ENCODE measurements at places on chromosomes 3 and 15. TPM values are rescaled to one million over a fixed set of nuclear protein-coding genes. Genes with fewer than 3 reads are reported as not detected.

The WNT5A gene
- total RNA-seq: not detected

GRCh38 chr15:98582900-98583554 lies 65.3 kb upstream of the IGF1R start:
- no peak for DNase-seq

DNA sequence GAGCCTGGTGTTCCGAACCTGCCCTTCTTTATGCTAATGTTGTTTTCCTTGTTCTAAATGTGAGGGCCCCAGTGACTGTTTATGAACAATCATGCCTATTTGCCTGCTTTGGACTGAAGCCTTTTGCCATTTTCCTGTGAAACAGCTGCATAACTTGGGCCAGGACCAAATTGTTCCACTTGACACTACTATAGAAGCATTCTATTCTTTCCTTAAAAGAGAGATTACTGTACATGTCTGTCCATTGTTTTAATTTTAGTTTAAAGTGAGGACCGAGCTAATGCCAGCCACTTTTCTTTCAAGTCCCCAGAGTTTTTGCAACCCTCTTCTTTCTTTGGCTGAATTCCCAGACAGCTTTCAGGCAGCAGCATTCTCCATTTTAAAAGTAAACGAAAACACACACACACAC lies 980.3 kb downstream of the CADM2 start:
- DNase-seq: no peak

DNA sequence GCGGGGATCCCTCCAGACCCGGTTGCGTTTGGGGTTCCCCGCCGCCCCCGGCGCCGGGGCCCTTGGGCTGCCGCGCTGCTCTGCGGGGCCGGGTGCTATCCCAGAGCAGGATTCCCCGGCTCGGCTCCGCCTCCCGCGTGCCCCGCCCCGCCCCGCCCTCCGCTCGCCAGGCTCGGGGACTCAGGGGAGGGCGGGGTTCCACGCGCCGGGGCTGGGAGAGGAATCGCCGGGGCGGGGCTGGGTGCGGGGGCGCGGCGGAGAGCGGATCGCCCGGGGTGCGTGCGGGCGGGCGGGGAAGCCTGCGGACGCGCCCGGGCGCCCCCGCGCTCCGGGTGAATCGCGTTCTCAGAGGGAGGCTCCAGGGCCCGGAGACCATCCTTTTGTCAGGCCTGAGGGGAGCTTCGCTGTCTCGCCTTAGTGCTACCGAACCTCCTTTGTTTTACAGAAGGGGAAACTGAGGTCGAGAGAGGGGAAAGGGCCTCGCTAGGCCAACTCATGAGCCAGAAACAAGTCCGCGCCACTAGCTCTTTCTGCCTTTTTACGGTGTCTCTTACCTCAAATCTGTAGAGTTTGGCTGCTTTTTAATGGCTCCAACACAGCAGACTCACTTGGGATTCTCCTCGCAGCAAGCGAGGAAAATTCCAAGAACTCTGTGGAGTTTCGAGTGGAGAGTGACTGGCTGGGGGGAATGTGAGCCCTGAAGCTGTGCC lies at the start of gene TMEM158:
TSS of gene TMEM158 (minus strand) at position 82 of the 710 bp plus-strand sequence. CDS start 260 bp downstream, outside the sequence.
- DNase-seq: peak; percentile 92
